ENCODE measurements at places on chromosomes 11 and 22.

DNA sequence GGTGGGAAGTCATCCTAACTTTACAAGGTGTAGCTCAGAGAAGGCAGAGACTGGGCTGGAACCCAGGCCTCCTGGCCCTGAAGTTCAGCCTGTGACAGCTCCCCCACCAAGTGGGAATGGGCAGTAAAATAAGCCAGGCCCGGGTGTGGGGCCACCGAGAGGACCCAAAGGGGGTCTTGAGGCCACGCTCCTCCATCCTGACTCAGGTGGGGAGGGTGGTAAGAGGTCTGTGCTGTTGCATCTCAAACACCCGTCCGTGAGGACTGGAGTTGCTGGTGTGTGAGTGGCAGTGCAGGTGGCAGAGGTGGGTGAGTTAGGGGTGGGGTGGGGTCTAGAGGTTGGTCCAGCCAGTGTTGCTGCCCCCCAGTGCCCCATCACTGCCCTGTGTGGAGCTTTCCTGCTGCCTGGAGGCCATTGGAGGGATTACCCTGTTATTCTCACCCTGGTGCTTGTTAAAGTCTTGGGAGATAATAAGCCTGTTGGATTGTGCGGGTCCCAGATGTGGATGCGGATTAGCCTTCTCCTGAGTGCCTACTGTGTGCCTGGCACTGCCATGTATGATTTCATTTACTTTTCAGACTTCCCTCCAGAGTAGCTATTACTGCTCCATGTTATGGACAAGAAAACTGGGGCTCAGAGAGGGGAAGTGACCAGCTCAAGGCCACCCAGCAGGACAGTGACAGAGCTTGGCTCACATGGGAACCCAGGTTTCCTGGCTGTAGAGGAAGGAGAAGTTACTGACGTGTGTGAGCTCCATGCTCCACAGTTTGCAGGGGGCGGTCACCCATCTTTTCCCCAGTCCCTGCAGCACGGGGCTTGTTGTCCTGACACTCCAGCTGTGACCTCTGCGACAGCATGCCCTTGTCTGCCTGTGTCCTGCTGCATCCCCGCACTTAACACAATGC, 12.9 kb downstream of the SERPINH1 start:
- DNase-seq = no peak

- DNase-seq = peak; percentile 57
Measured at GRCh38 chr11:114738954-114739353, 60.6 kb downstream of the NXPE2 start.

DNA sequence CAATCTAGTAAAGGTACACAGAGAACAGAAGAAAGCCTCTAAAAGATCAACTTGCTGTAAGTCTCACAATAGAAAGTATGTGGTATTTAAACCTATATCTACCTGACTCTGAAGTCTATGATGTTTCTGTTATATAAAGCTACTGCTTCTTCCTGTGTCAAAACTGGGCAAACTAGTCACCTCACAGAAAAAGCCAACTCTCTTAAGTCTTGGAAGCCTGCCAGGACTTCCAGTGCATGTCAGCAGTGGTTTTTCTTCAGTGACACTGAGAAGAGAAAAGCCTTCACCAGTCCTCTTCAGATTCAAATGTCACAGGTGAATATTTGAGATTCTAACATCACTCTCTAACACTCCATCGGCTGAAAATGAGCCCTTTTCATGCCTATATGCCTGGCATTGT, 808.0 kb downstream of the DLG2 start:
- no peak for DNase-seq

- DNase-seq = no peak
Measured at GRCh38 chr11:111573821-111574249, 28.4 kb upstream of the SIK2 start.

Data from BE2C (cell line).